ENCODE measurements at places on chromosomes 6 and 20.

GRCh38 chr6:135081966-135082365, 27.3 kb upstream of the HBS1L start:
- DNase-seq = no peak

GRCh38 chr20:61728786-61729770, 336.6 kb downstream of the TAF4 start:
- no peak for DNase-seq

DNA sequence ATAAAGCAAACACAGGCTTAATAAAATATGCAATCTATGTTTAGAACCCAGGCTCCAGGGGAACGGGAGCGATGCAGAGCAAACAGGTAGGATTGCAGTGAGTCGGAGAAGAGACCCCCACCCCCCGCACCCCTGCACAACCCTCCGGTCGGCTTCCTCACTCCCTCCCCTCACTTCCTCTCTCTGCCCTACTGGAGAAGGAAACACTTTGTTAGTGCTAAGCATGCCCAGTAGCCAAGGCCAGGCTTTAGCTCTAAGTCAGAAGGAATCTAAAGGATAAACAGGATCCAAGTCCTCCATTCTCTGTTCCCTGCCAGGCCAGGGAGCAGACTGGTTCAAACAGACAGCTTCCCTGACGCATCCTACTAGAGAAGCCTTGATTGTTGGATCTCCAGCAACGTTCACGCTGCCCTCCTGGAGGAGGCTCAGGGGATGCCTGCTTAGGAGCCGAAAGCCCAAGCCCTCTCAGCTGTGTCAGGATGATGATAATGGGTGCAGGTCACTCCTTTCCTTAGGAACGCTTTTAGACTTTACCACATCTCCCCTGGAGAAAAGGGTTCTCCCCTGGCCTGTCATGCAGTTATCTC, 14.7 kb downstream of the FOXQ1 start:
- no peak for DNase-seq

DNA sequence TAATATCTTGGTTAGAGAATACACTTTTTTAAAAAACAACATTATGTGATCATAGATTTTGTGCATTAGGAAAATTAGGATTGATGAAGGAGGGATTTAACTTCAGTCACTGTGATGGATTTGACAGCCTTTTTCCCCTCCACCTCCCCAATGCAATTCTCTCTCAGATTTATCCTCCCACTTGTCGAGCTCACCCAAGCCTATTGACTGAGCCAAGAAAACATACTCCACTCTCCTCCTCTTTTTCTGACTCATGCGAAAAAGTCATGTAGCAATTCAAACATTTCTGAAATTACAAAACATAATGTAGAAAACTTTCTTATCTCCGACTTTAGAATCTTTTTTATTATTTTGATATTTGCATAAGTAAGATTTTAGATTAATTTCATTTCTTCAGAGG, 24.1 kb downstream of the KLHL32 start:
- no peak for DNase-seq

Data from nephron progenitor cell (in vitro differentiated cells).